ENCODE measurements at places on chromosomes 7 and 10.

- DNase-seq: no peak
Measured at GRCh38 chr7:155864991-155865690, 52.9 kb upstream of the SHH start.

- DNase-seq: no peak
Measured at GRCh38 chr10:122149561-122150505, 121.3 kb upstream of the BTBD16 start.

- DNase-seq: no peak
Measured at GRCh38 chr10:110203500-110204455, 3.6 kb upstream of the MXI1 start.

- DNase-seq: no peak
Measured at GRCh38 chr10:74011770-74012169, 13.9 kb downstream of the VCL start.

DNA sequence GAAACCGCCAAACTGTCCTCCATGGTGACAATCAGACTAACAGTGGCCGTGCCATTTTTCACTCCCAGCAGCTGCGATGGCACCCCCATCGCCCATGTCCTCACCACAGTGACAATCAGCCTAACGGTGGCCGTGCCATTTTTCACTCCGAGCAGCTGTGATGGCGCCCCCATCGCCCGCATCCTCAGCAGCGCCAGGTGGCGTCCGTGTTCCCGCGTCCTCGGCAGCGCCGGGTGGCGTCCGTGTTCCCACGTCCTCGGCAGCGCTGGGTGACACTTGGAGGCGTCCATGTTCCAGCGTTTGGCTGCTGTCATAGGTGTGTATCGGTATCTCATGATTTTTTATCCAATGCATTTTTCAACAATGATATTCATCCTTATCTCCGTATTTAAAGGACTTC lies 267.3 kb downstream of the PTPRN2 start:
- DNase-seq: no peak

GRCh38 chr10:54962134-54962900 lies 161.3 kb upstream of the PCDH15 start:
- DNase-seq: no peak

DNA sequence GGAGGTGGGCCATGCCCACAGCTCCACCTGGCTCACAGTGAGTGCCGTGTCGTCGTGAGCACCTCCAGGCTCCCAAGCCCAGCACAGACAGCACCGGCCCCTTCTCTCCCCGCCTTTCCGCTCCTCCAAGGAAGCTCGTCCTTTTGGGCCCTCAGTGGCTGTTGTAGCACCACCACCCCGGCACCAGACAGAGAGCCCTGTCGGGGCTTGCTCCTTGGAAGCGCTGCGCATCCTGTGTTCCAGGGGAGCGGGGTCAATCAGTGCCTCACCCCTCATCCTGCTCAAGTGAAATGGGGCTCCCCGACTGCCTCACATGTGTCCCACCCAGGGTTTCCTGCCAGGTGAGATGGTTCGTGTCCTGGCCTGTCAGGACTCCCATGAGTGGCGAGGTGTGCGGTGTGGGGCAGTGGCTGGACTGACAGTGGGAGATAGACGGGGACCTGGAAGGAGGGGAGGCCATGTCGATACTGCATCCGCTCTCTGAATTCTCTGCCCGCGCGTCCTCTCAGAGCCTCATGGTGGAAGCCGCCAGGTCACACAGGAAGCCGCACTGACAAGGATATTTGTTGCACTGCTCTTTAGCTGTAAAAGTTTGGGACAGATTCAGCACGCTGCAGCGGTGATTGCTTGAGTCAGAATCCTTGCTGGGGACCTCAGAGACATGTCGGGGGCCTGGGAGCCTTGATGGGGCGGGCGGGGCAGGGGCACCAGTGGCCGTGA lies 107.1 kb downstream of the INPP5A start:
- DNase-seq: no peak

DNA sequence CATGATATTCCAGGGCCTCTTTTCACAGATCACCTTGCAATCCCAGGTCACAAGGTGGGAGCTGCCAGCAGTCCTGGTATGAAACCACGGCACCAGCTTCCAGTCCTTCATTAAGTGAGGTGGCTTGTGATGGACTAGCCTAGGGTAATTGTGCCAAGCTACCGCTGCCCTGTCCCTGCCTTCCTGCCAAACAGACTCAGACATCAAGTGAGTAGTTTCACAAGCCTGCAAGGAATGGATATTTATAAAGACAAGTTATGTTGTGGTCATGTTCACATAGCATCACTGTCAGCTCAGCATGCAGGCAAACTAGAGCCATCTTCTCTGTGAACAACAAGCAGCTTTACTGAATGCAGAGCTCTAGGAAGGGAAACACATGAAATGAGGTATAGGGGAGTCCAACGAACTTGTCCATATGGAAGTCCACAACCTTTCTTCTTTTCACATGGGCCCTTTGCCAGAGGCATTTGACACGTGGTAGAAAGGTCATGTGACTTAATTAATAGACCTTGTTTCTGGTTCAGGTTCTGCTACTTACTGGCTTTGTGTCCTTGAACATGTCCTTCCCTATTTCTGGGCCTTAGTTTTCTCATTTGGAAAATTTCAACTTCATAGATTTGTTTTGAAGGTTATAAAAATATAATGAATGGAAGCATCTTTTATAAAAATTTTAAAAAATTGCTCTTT lies 1061.2 kb downstream of the KCNMA1 start:
- DNase-seq: no peak

GRCh38 chr7:148721390-148721789 lies 22.7 kb downstream of the CUL1 start:
- DNase-seq: no peak

DNA sequence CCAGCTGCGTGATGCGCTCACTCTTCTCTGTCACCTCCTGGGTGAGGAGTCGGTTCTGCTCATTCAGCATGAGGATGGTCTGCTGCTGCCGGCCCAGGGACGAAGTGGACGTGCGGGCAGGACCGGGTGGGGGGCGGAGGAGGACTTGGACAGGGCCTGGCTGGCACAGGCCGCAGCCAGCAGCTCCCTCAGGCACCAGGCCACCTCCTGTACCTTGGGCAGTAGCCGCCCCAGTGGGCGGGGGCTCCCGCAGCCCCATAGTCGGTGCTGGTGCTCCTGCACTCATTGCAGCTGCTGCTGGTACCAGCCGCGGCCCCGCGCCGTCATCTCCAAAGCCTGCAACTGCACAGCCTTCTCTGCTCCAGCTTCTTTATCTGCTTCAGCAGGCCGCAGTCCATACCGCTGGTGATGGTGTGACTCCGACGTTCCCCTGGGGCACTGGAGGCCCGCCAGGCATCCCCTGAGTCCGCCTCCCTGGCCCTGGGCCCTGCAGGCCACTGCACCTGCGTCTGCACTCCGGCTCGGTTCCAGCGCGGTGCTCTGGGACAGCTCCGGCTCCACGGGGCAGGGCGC lies 884.9 kb upstream of the ZNF722 start:
- DNase-seq: no peak

DNA sequence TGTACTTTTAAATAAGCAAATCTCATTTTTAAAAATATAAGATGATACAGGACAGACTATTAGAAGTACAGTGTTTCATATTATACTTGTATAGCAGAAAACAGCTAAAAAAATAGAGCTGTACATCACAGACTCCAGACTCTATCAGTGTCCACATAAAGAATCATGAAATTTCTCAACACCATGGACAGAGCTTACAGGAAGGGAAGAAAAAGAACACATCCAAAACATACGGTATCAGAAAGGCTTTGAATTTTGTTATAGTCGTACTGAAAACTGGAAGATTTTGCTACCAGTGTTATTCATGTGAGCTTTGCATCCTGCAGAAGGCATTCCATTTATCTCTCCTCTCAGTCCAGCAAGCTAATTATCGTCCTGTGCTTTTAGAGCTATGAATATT lies 183.2 kb upstream of the PTPRZ1 start:
- no peak for DNase-seq

DNA sequence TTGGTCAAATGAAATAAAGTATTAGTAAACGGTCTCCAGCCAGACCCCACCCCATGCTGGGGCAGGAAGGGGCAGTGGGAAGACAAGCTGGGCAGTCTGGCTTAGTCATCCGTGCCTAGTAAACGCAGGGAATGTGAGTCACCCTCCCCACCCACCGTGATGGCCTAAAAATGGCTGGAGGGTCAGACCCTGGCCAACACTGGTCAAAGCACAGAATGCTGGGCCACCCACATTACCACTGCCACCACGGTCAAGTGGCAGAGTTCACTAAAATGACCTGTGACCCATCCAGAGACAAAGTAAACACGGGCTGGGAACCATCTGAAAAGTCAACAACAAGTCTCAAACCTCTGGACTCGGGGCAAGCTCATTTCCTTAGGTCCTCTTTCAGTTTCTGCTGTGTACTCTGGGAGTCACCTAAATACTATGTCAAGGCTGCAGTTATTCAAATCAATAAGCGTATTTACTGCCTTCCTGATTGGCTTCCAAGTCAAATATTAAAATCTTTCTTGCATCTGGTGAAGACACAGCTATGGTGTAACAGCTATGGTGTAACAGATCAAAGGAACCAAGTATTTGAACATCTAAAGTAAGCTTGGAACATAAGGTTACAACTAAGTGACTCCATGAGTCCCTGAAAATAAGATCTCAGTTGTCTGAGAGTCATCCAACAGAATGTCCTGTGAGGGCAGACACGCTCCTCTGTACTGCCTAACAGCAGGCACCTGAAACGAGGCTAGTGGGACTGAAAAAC lies 3.0 kb downstream of the ZFAND2A start:
- no peak for DNase-seq

- no peak for DNase-seq
Measured at GRCh38 chr10:22479419-22479818, 134.1 kb downstream of the SPAG6 start.

DNA sequence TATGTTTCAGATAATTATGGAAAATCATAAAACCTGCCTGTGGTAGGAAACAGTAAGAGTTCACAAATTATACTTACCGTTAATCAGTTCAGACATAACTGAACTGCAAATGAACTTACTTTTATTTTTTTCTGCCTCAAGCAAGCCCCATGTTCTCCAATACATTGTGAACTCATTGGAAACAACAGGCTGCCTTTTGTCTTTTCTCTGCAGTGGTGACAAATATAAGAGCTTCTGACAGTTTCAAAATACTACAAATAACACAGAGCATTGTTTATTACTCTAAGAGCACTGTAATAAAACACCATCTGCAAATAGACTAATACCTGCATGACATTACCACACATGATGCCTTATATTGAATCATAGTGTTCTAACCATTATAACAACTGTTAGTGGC lies 94.0 kb upstream of the CDCA7L start:
- no peak for DNase-seq

DNA sequence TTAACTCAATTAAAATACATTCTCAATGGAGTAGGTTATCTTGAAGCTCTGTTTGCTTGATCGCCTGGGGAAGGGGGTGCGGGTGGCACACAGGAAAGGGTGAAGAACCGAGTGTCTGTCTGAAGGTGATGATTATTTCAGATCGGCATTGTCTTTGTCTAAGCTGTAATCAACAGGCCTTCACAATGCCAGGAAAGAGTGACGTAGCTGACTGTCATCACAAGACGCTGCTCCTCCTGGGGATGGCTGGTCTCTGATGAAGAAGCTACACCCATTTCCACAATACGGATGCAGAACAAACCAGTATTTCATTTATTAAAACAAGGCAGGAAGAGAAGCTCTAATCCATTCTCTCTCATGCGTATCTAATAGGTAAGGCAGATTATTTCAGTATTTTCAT lies 19.4 kb downstream of the JCAD start:
- DNase-seq: no peak

GRCh38 chr10:14530465-14530864 lies 199.7 kb upstream of the FRMD4A start:
- no peak for DNase-seq

DNA sequence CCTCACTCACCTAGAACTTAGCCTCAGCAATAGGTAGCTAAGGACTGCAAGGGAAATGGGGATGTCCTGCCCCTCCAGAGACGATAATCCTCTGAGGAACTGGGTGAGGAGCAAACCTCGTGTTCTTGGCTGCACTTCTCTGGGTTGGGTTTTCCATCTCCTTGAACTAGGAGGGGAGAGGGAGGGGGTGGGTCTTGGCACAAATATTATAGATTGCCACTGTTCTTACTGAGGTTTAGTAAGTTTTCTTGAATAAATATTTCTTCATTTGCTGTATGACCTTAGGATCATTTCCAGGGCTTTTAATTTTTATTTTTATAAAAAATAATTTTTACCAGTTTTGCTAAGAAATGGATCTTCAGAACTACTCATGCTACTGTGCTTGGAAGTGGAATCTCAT lies 406.7 kb upstream of the FZD8 start:
- no peak for DNase-seq

DNA sequence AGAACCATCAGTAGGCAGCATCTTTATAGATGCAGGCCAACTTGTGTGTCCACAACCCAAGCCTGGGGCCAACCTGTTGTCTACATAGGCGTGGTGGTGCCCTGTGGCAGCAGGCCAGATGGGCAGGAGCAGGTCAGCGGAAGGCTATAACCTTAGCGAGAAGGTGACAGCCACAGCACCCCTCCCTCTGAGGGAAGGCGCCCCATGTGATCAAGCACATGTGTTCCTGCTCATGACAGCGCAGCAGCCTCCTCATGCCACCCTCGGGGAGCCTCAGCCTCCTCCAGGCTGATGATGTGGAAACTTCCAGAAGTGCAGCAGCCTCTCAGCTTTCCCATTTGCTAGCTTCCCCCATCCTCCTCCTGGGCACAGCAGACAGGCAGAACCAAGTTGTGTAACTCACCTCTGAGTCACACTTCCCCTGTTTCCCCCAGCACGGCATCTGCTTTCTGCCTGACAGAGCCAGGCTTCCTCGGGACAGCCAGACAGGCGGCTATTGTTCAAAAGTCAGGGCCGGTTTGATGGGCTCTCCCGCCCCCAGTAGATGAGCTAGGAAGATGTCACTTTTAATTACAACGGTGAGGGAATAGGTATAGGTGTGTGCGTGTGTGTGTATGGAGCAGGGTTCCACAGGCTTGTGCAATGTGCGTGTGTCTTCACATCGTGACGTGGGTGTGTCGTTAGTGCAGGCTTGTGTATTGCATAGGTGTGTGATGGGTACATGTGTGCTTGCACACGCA lies 312.0 kb upstream of the ZMIZ1 start:
- no peak for DNase-seq

GRCh38 chr10:52376694-52377354 lies 62.7 kb downstream of the DKK1 start:
- DNase-seq: no peak

- DNase-seq: no peak
Measured at GRCh38 chr7:1698201-1698600, 28.1 kb downstream of the ELFN1 start.

GRCh38 chr7:139111811-139112301 lies 2.3 kb upstream of the ZC3HAV1 start:
- DNase-seq: no peak

DNA sequence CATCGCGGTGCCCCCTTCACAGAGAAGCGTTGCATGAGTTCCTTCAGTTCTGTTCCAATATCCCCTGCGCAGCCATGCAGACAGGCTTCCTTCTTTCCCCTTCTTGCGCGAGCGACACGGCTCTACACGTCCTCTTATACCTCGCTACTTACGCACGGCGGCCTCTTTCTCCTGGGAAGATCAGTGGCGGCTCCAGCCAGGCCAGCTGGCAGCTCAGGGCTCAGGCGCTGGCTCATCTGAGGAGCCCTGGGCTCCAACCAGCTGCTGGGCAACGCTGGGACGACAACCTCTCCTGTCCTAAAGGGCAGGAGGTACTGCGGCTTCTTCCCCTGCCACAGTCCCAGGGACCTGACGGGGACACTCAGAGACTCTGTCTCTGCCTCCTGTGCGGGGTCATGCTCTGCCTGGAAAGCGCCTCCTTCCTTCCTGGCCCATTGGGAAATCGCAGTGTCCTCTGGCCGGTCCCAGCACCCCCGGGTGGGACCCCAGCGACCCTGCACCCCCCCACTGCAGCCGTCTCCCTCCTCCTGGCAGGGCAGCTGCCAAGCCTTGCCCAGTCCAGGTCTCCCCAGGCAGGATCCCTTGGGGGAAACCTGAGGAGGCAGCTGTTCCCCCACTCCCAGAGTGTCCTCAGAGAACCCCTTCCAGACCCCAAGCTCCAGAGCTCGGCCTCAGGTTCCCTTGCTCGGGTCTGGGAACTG lies 5.0 kb upstream of the FAM20C start:
- DNase-seq: no peak

Data from cerebellar cortex (tissue), 1 donor.